Activated CD4-positive, alpha-beta T cell treated with anti-CD3 and anti-CD28 coated beads, Interleukin-2, amount 10 ng/mL, durations not matched to agents 24 days and 14 days (primary cell): ENCODE measurements at places on chromosomes 12 and 14. TPM values are rescaled to one million over a fixed set of nuclear protein-coding genes. Genes with fewer than 3 reads are reported as not detected.

DNA sequence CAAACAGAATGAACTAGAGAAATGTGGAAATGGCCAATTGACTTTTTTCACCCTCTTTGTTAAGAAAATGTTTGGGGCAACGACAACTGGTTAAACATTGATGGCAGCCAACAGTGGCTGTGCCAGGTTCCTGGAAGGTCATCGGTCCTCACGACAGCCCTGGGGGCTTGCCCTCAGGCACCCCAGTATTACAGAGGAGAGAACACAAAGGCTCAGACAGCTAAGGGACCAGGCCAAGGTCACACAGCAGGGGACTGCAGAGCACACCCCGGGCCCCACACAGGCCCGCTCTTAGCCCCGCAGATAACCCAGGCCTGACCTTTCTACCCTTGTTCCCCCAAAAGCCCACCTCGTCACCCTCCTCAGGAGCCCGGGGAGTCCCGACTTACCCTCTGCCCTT is 1.3 kb downstream of the TRPV4 start:
- no peaks in the 10 kb centered on the region for H3K36me3 ChIP-seq
- H3K4me3 ChIP-seq: no peak overlapping the region
- H3K4me1 ChIP-seq: peaks cover 2% of the 10 kb centered on the region
- H3K27ac ChIP-seq: no peak overlapping the region
- peaks cover 35% of the 10 kb centered on the region for H3K27me3 ChIP-seq

DNA sequence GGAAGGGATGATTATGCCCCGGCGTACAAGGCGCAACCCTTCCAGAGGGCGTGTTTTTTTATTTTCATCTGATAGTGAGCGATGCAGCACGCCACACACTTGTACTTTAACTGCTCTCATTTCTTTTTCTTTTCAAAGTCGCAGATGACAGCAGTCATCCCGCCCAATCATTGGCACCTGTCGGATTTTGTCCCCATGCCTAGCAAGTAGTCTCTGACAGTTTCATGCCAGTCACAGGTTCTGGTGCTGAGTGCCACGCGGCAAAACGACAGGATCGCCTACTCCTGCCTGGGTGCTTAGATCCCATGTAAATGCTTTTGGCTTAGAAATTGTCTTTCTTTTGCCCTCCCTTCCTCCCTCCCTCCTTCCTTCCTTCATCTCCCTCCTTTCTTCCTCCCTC is 117.7 kb downstream of the GLT1D1 start:
- H3K36me3 ChIP-seq: no peaks in the 10 kb centered on the region
- H3K27ac ChIP-seq: no peak overlapping the region
- peaks cover 10% of the 10 kb centered on the region for H3K4me1 ChIP-seq
- peaks cover 24% of the 10 kb centered on the region for H3K27me3 ChIP-seq

DNA sequence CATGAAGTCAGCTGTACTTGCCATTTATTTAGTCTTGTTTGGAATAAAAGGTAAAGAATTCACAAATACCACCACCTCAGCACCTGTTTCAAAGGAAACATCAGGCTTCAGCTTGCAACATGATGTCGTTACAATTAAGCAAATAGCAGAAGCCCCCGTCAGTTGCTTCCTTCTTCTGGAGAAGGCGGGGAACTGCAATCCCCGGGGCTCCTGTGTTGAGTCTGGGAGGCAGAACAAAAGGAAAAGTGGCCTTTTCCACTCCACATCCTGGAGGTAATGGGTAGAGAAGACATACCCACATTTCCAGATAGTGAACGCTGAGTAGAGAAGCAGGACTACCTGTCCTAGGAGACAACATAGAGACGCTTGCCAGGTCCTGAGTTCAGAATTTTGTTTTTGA is 92.8 kb downstream of the DNAH10 start:
- H3K4me3 ChIP-seq: no peak overlapping the region
- H3K27me3 ChIP-seq: peaks cover 2% of the 10 kb centered on the region

DNA sequence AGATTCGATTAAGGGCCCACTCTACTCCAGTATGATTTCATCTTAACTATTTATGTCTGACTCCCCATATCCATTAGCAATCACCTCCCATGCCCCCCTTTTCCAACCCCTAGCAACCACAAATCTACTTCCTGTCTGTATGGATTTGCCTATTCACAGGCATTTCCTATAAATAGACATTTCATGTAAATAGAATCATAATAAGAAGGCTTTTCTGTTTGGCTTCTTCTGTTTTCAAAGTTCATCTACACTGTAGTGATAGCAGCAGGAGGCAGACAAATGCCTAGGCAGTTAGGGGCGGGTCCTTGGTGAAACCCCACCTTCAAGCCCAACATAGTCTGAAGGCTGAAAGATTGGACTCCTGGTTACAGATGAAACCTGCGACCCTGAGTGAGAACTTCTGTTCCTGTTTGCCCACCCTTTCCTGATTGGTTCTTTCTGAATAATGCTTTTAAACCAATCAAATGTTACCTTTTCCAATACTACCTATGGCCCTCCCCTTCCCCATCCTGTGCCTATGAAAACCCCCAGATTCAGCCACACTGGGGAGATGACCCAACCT is 62.1 kb upstream of the HECTD1 start:
- no peaks in the 10 kb centered on the region for H3K36me3 ChIP-seq
- H3K4me1 ChIP-seq: peaks cover 5% of the 10 kb centered on the region
- H3K4me3 ChIP-seq: no peak overlapping the region
- DNase-seq: no peak
- H3K27ac ChIP-seq: no peak overlapping the region
- H3K27me3 ChIP-seq: no peaks in the 10 kb centered on the region

DNA sequence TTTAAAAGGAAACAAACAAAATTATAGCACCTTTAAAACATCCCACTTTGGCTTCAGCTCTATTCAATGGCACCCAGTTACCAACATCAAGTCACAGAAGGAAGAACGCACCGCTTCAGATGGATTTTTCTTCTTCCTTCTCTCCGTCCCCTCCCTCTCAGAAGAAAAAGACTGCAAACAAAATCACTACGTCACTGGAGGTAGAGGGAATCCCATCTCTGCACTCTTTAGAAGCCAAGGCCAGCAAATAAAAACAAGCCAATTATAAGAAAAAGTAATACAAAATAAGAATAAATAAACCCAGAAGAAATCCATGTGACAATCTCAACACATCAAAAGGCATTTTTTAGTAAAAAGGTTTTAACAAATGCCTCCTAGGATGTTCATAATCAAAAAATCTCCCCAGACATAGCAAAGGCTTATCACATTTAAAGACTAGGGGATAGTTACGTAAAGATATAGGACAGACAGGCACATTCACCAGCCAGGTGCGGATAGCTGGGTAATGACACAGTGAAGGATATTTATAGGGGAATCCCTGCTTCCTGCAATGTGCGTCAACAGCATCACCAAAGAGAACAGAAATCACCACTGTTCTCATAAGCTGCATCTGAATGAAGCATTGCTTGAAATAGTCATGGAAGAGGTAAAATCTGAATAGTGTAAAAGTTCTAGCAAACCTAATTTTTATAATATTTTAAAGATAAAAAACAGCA is 89.4 kb downstream of the R3HDM2 start:
- no peak for DNase-seq
- H3K36me3 ChIP-seq: peaks cover 31% of the 10 kb centered on the region
- H3K27ac ChIP-seq: no peak overlapping the region
- H3K4me3 ChIP-seq: no peak overlapping the region
- H3K27me3 ChIP-seq: no peaks in the 10 kb centered on the region

GRCh38 chr12:2169489-2169888 is 116.7 kb downstream of the CACNA1C start:
- H3K4me1 ChIP-seq: no peaks in the 10 kb centered on the region
- H3K36me3 ChIP-seq: no peaks in the 10 kb centered on the region
- no peak overlapping the region for H3K27ac ChIP-seq
- H3K4me3 ChIP-seq: no peak overlapping the region

GRCh38 chr12:96197503-96198272 is 3.5 kb downstream of the ELK3 start:
- peak overlapping the region; percentile 42 for H3K4me3 ChIP-seq
- H3K36me3 ChIP-seq: peaks cover 20% of the 10 kb centered on the region
- peaks cover 51% of the 10 kb centered on the region for H3K4me1 ChIP-seq
- no peak for DNase-seq
- H3K27me3 ChIP-seq: no peaks in the 10 kb centered on the region

GRCh38 chr14:101273091-101273490 is 288.2 kb upstream of the DIO3 start:
- peaks cover 3% of the 10 kb centered on the region for H3K27me3 ChIP-seq
- no peak overlapping the region for H3K4me3 ChIP-seq
- no peaks in the 10 kb centered on the region for H3K4me1 ChIP-seq
- no peaks in the 10 kb centered on the region for H3K36me3 ChIP-seq
- no peak for DNase-seq
- no peak overlapping the region for H3K27ac ChIP-seq

- DNase-seq: no peak
- H3K36me3 ChIP-seq: peaks cover 44% of the 10 kb centered on the region
- H3K4me3 ChIP-seq: no peak overlapping the region
- H3K27me3 ChIP-seq: no peaks in the 10 kb centered on the region
- H3K27ac ChIP-seq: no peak overlapping the region
Observed at GRCh38 chr14:54839701-54840119, 62.9 kb downstream of the GCH1 start.

GRCh38 chr14:102525929-102526497 is 16.4 kb upstream of the ANKRD9 start:
- peaks cover 1% of the 10 kb centered on the region for H3K36me3 ChIP-seq
- H3K4me3 ChIP-seq: peak overlapping the region; percentile 94
- peak overlapping the region; percentile 93 for H3K27ac ChIP-seq
- no peak for DNase-seq
- peaks cover 30% of the 10 kb centered on the region for H3K4me1 ChIP-seq

DNA sequence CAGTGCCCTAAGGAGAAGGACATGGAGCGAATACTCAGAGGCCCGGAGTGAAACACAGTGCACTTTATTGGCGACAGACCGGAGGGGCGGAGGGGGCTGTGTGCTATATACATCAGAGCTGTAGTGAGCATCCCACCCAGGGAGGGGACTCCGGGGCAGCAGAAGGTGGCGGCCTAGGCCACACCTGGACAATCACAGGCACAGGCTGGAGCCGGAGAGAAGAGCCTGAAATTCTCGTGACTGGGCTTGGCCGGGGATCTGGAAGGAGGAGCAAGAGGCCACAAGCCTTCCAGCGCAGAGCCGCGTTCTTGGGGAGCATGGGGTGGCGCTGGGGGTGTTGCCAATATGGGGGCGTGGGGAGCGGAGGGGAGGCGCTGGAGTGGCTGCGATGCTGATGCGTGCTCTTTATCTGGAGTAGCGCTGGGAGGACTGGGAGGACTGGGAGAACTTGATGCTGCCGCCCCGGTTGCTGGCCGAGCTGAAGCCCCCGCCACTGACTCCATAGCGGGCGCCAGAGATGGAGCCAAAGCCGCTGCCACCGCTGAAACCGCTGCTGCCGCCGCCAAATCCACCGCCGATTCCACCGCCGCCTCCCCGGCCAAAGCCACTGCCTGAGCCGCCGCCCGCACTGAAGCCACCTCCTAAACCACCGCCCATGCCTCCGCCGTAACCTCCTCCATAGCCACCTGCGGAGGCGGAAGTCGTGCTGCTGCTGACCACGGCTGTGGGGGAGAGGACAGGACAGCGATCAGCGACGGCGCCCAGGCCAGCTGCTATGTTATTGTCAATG is 6.1 kb downstream of the KRT3 start:
- no peaks in the 10 kb centered on the region for H3K36me3 ChIP-seq
- DNase-seq: no peak
- H3K27ac ChIP-seq: no peak overlapping the region
- peaks cover 34% of the 10 kb centered on the region for H3K27me3 ChIP-seq
- no peak overlapping the region for H3K4me3 ChIP-seq
- peaks cover 10% of the 10 kb centered on the region for H3K4me1 ChIP-seq

GRCh38 chr12:106135781-106136180 is 3.0 kb downstream of the NUAK1 start:
- H3K4me3 ChIP-seq: no peak overlapping the region
- H3K4me1 ChIP-seq: peaks cover 5% of the 10 kb centered on the region
- H3K27me3 ChIP-seq: peaks cover 49% of the 10 kb centered on the region
- no peak for DNase-seq
- no peak overlapping the region for H3K27ac ChIP-seq

DNA sequence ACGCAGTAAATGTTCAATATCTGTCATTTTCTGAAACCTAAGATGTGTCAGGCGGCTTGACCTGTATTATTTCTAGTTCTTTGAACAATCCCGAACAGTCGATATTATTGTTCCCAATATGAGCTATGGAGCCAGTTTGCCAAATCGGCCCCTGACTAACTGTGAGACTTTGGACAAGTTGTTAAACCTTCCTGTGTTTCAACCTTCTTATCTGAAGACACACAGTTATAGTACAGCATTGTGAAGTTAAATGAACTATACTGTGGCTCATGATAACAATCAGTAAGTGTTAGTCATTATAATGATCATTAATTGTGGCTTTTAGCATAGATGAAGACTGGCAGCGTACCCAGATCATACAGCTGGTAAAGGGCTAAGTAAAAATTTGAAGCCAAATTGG is 23.4 kb downstream of the DDX47 start:
- no peak overlapping the region for H3K4me3 ChIP-seq
- H3K27ac ChIP-seq: no peak overlapping the region
- no peaks in the 10 kb centered on the region for H3K27me3 ChIP-seq
- H3K4me1 ChIP-seq: peaks cover 32% of the 10 kb centered on the region

DNA sequence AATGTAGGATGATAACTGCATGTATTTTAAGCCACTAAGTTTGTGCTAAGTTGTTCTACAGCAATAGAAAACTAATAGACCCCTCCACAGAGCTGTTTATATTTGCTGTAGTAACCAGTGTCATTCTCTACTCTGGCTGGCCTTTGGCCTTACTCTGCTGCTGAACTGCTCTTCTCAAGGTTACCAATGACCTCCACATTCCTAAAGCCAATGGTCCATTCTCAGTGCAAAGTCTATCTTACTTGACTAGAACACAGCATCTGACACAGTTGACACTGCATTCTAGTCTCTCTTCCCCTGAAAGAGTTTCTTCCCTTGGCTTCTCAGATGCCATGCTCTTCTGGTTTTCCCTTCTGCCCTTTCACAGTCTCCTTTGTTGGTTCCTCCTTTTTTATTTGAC is 154.8 kb upstream of the CRY1 start:
- peaks cover 19% of the 10 kb centered on the region for H3K27me3 ChIP-seq
- H3K36me3 ChIP-seq: no peaks in the 10 kb centered on the region
- H3K4me3 ChIP-seq: no peak overlapping the region
- no peak overlapping the region for H3K27ac ChIP-seq
- DNase-seq: no peak
- H3K4me1 ChIP-seq: no peaks in the 10 kb centered on the region

DHH gene
- 0.07 and 0.09 TPM in 2 replicates for total RNA-seq

MIA2 gene
- 18.7 and 21.8 TPM in 2 replicates for total RNA-seq

RHOJ gene
- total RNA-seq: not detected in 2 replicates

FLRT2 gene
- total RNA-seq: not detected in 2 replicates

PMCH gene
- total RNA-seq: 6.3 and 8.4 TPM in 2 replicates

ATP5MC2 gene
- 408 and 411 TPM in 2 replicates for total RNA-seq

JPH4 gene
- not detected in 2 replicates for total RNA-seq

KRT5 gene
- not detected in 2 replicates for total RNA-seq

MYO1A gene
- total RNA-seq: 1.7 TPM in 2 replicates
